ENCODE measurements at places on chromosomes 6 and 20.

- DNase-seq: no peak
These were observed 9.8 kb upstream of the CNKSR3 start for GRCh38 chr6:154520280-154520679.

DNA sequence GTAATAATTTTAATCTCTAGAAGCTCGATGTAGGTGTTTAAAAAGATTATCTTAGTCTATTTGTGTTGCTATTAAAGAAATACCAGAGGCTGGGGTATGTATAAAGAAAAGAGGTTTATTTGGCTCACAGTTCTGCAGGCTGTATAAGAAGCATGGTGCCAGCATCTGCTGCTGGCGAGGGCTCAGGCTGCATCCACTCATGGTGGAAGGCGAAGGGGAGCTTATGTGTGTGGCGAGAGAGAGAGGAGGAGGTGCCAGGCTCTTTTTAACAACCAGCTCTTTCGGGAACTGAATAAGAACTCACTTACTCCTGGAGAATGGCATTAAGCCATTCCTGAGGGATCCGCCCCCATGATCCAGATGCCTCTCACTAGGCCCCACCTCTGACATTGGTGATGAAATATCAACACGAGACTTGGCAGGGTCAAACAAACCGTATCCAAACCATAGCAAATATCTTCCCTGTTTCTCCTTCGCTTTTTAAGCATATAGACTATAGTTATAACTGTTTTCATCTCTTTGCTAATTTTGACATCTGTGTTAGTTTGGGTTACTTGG, 24.5 kb downstream of the CHMP4B start:
- no peak for DNase-seq

DNA sequence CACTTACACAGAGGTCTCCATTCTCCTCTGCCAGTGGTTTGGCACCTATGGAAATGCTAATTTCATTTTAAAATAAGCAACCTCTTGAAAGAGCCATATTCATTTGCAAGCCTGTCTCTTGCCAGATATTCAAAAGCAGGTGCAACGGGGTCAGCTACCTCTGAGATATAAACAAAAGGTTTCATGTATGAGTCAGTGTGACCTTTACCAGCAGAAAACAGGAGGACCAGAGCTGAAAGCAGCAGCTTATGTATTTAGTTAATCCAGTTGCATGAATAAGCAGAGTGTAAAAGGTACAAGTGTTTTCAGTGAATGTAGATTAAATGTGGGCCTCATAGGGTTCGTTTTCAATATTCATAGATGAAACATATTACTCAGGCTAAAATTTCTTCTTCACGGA, 56.0 kb downstream of the TENT5A start:
- DNase-seq: no peak

DNA sequence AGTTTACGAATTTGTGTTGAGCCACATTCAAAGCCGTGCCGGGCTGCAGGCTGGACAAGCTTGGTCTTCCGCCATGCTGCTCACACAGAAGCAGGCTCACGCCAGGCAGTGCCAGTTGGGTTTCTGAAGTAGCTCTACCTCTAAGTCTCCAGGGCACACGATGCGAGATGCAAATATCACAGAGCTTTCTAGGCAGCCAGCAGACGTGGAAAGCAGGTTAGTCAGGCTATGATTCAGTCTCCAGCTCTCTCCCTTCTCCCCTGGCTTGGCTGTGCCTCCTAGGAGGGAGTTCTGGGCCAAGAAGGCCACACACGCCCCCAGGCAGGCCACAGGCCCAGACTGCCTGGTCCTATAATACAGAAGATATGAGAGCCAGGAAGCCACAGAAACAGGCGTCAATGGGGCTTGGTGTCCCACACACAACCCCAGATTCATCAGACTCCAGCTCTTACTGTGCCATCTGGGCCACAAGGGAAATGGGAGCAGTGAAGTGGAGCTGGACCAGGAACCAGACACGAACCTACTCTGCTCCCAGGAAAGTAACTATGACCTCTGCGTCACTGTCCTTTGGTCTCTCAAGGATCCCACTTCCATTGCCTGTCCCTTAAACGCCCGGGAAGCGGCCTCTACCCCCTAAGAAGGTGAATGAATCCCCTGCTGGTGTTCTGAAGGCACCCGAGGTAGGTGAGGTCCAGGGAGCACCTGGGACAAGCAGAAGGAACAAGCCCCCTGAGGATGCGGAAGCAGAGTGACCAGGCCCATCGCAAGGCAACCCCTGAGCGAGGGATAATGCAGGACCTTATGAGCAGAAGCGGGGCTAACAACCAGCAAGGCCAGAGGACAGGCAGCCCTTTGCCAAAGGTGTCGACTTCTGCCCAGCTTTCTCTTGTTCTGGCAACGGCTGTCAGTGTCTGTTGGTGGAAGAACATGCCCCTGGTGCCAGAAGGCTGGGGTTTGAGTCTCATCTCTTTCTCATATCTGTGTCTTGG, 61.2 kb downstream of the GFOD1 start:
- no peak for DNase-seq

GRCh38 chr6:1665214-1665613, 55.5 kb downstream of the FOXC1 start:
- peak; percentile 65 for DNase-seq

DNA sequence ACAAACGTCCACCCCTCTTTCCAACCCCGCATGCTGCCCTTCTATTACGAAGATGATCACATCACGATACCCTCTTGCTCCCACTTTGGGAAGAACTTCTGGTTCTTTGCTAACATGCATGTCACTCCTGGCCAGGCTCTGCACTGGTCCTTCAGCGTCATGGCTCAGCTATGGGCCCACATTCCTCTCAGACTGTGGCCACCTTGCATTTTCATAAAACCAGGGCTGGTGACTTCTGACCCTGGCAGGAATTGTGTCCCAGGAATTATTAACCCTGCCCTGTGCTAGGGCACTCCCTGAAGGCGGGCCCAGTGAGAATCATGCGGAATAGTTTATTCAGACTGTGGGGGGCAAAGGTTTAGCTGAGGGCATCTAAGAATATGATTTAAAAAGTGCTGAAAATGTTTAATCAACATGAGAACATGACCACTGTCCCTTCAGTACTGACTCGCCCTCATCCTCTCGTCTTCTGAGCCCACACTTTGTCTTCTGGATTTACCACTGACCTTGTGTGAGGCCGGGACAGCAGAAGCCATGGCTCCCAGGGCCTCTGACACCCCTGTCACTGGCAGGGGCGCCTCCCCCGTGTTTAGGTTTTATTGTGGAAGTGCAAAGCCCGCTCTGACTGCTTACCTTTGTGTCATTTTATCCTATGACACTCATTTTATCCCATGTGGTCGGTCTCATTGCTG, 38.1 kb upstream of the THBS2 start:
- no peak for DNase-seq
